Fibroblast of mammary gland (primary cell): ENCODE measurements at places on chromosomes 16 and 17.

GRCh38 chr16:7513429-7513828 lies 180.8 kb downstream of the RBFOX1 start:
- no peak for DNase-seq

DNA sequence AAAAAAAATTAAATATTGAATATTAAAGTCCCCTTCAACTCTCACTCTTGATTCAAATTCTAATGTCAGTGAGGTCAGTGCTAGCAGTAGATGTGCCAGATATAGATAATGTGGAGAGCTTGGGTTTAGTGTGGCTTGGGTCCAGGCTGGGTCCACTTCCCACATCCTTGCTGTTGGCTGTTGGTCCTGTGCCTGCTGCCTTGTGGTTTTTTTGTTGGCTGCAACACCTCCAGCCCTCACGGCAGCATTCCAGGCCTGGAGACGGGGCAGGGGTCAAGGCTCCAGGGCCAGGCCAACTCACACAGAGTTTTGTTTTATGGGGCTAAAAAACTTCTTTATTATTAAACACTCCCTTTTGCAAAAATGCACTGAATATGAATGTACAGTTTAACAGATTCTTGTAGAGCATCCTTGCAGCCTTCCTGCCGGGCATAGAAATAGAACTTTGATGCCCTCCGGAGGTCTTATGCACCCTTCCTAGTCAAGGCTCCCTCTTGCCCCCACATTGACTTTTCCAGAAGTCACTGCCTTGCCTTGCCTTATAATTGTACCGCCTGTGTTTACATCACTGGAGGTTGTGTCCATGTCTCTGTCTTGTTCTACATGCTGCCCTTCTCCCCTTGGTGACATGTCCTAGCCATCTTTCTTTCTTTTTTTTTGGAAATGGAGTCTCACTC lies 25.5 kb upstream of the MYO15B start:
- DNase-seq: peak; percentile 9

DNA sequence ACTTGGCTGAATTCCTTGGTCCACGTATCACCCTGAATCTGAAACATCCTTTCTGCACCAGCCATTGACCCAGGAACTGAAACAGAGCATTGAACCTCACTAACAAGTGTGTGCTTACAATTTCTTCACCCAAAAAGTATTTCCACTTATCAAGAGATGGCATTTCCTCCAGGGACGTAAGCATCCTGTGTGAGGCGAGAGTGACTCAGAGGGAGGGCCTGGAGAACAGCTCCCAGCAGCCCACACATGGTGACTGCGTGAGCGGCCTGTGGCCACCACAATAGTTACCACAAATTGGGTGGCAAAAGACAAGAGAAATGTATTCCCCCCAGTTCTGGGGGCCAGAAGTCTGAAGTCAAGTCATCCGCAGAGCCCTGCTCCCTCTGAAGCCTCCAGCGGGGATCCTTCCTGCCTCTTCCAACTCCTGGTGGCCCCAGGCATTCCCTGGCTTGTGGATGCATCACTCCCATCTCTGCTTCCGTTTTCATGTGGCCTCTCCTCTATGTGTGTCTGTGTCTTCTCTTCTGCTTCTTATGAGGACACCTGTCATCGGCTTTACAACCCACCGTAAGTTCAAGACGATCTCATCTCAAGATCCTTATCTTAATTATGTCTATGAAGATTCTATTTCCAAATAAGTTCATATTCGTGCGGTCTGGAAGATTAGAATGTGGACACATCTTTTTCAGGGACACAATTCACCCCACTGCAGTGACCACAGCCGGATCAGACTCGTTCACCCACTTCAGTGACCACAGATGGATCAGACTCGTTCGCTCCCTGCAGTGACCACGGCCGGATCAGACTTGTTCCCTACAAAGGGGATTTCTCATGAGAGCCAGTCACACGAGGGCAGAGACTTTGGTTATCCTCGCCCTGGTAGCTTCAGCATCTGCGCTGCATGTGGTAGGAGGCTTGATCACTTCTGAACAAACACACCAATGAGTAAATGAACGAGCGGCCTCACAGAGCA lies 122.6 kb upstream of the FOXF1 start:
- peak; percentile 97 for DNase-seq

GRCh38 chr16:51691109-51691508 lies 540.0 kb upstream of the SALL1 start:
- DNase-seq: no peak

- no peak for DNase-seq
These were observed 3.9 kb upstream of the GNG13 start for GRCh38 chr16:804193-805048.
